Activated T-helper 17 cell treated with anti-CD3 and anti-CD28 coated beads, Interleukin-2, amount 50 U/mL, for 72 hours (primary cell): ENCODE measurements at places on chromosomes 11 and 22. TPM values are rescaled to one million over a fixed set of nuclear protein-coding genes. Genes with fewer than 3 reads are reported as not detected.

RAB39A gene
- total RNA-seq, result 3.1 TPM

DNA sequence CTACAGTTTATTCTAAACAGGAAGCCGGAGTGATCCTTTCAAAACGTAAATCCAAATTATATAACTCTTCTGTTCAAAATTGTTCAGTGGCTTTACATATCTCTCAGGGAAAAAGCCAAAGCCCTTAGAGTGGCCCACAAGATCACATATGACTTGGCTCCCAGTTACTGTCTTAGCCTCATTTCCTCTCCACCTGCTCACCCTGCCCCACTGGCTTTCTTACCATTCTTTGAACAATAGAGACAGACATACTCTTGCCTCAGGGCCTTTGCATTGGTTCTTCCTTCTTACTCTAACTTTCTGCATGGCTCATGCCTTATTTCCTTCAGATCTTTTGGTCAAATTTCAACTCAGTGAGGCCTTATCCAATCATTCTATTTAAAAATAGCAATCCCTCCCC lies 52.1 kb downstream of the STIM1 start:
- peak; percentile 34 for ATAC-seq

GRIK4 gene
- total RNA-seq, result not detected

FAM227A gene
- total RNA-seq, result 0.45 TPM

GRCh38 chr11:115463606-115464005 lies 40.6 kb downstream of the CADM1 start:
- ATAC-seq, result no peak

GRCh38 chr11:3010521-3011275 lies 18.6 kb upstream of the NAP1L4 start:
- peak; percentile 61 for ATAC-seq

APOA4 gene
- not detected for total RNA-seq

DNA sequence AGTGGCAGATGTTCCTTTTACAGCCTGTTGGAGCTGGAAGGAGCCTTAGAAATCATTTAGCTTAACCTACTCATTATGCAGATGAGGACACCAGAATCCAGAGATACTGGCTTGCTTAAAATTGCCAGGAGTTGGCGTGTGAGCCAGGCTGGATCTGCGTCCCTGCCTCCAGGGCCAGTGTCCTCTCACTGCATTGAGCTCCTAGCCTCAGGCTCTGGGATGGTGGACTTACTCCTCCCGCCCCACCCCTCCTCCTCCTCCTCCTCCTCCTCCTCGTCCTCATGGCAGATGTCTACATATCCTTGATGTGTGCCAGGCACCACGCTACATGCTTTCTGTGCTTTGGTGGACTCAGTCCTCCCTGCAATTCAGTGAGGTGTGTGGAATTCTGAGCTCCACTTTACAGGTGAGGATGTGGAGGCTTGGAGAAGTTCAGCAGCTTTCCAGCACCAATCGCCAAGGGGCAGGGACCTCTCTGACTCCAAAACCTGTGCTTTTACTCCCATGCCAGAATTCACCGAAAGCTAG lies 24.1 kb downstream of the ADAMTS15 start:
- ATAC-seq, result no peak

IL17REL gene
- 0.42 TPM for total RNA-seq

F2 gene
- not detected for total RNA-seq
